Hippocampal formation (tissue), 2 donors: ENCODE measurements at places on chromosomes 12 and 14.

- no peak for DNase-seq
Observed at GRCh38 chr12:42728770-42729534, 139.4 kb upstream of the PRICKLE1 start.

DNA sequence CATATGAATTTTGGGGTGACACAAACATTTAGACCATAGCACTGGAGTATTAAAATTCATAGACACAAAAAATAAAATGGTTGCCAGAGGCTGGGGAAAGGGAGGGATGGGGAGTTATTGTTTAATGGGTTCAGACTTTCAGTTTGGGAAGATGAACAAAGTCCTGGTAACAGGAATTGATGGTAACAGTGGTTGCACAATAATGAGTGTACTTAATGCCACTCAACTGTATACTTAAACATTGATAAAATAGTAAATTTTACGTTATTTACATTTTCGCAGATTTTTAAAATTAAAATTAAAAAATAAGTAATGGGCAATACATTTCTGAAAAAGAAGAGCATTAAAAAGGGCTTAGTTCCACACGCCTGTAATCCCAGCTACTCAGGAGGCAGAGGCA lies 35.6 kb upstream of the USP15 start:
- no peak for DNase-seq

- DNase-seq, result no peak
Observed at GRCh38 chr12:49293056-49293956, 1.6 kb upstream of the PRPH start.

- DNase-seq, result no peak
Observed at GRCh38 chr12:112705037-112705632, 86.4 kb upstream of the RPH3A start.

DNA sequence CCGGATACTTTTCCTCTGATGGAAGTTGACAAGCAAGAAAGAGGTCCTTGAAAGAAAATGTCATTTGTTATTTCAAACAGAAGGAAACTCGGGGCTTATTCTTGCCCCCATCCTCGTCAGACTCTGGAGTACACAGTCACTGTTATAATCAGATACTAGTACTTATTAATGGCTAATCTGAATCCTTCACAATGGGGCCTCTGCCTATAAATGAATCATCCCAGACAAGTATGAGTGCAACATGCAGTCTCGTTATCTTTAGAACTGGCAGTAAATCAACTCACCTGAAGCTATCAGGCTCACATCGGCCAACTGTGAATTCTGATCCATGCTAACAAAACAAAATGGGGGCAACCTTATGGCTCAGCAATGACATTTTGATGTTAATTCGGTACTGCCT lies 216.7 kb downstream of the GRIN2B start:
- no peak for DNase-seq

DNA sequence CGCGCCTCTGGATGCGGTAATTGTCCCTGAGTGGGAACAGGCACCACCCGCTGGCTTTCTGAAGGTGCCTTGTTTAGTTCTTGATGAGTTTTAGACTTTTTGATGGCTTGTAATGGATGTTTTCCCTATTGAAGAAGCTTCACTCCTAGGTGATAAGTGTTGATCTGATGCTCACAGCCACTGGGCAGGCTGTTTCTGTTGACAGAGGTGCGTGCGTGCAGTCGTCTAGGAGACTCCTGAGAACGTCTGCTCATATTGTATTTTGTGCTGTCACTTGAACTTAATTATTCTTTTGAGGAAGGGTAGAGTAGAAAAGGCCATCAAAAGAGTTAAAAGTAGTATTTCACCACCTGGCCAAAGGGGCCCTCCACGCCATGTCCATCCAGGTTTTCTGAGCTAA lies 70.5 kb downstream of the EP400 start:
- no peak for DNase-seq

DNA sequence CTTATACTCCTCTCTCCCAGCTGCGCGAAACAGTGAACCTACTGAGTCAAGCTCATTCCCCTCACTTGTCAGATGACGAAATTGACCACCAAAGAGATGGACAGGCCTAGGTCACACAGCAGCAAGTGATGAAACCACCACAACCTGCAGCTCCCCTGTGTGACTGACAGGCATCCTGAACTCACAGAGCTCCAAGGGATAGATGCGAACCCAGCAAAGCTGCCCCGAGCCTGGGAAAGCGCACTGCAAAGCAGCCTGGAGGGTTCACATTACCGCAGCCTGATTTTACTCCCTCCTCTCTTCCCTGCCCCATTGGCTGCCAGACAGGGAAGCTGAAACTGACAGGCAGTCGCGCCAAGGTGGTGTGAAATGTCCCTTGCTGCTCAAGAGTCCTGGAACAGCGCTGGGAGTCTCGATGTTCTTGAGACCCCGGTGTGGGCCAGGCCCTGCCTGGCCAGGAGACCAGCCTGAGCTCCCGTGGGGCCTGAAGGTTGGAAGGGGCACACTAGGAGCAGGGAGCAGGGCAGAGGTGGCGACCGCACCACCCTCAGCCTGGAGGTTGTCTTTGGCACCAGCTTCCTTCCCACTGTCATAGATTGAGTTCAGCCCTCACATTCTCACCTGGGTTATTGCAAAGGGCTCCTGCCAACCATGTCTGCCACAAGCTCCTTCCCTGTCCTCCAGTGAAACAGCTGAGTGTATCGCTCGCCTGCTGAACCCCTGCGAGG lies 36.3 kb downstream of the SNRNP35 start:
- DNase-seq, result no peak

DNA sequence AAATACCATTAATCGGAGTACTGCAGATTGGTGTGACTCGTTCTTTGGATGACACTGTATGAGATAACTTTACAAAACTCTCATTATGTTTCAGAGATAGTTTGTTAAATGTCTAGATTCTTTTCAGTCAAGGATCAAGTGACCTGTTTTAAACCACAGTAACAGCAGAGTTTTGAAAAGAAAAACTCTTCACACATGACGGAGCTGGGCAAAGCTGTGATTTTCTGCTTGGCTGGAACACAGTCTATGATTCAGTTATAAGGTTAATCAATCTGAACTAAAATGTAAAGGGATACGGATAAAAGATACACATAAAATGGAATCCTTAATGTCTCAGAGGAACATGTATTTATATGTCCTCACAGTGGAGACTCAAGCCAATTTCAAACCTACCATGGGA lies 573.2 kb downstream of the PRKD1 start:
- no peak for DNase-seq

GRCh38 chr12:97939156-97939555 lies 476.6 kb downstream of the RMST start:
- no peak for DNase-seq

DNA sequence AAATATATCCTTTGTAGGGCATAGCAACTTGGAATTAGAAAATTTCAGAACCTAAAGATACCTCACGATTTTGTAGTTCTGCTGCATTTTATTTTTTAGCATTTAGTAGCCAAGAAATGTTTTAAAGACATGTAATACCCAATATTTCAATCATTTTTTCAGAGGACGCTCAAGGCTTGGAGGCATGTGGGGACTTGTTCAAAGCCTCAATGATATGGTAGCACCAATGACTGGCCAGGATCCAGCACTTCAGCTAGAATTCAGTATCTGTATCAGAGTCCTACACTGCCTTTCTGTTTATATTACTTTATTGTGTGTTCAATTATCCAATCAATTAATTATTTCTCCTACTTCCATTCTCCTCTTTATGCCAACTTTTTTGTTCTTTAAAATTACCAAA lies 154.8 kb upstream of the NEDD1 start:
- no peak for DNase-seq

DNA sequence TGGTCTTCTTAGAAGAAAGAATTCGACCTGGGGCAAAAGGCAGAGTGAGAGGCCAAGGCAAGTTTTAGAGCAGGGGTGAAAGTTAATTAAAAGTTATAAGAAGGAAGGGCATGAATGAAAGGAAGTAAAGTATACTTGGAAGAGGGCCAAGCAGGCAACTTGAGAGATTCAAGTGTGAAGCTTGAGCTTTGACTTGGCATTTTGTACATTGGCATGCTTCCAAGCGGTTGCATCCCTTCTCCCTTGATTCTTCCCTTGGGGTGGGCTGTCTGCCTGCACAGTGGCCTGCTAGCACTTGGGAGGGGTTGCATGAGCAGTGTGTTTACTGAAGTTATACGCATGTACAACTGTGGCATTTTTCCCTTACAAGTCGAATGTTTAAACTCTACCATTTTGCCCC lies 74.8 kb upstream of the MGAT4C start:
- DNase-seq, result no peak

GRCh38 chr14:85319998-85320630 lies 209.8 kb upstream of the FLRT2 start:
- DNase-seq, result no peak

DNA sequence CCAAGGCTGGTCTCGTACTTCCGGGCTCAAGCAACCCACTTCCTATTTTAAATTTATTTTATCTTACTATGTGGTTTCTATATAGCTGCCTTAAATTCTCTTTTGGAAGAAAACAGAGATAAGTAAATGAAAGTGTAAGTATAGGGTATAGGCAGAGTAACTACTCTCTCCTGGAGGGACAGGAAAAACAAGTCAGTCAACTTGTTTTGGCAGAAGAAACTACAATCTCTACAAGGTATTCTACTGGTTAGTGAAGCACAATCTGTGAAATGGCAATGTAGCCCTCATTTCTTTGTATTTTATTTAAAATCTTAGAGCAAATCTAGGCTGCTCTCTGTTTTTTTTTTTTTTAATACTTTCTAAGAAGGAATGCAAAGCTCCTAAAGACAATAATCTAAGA lies 55.4 kb downstream of the UBR7 start:
- no peak for DNase-seq

DNA sequence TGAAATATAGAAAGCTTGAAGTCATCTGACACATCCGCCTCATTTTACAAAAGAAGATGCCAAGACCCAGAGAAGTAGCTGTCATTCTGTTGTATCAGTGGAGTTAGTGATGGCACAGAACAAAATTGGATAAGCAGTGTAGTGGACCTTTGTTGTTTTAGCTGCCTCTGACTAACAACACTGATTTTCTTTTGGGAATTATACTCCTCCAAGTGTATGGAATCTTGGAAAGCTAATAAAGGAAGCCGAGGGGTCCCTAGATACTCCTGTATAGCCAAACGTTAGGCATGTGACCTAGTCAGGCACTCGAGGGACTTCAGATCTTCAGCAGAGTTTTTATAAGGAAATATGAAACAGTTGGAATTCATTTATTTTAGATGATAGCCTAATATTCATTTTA lies 94.5 kb downstream of the OTOGL start:
- no peak for DNase-seq

DNA sequence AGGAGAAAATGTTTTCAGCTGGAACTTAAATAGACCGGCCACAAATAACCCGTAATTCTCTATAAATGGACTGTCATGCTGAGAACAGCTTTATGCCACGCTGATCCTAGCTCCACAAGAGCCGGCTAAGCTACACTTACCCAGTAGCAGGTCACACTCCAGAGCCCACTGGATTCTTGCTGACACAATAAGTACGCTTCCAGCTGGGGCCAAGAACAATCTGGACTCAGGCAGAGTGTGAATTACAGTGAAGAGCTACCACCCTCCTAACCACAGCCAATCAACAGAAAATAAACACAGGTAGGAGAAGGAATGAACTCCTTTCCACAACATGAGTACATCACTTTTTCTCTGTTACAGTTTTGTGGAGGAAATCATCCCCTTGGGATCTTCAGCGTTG lies 531.3 kb downstream of the GALC start:
- DNase-seq, result no peak

GRCh38 chr12:18261273-18261672 lies at the start of gene PIK3C2G:
Gene PIK3C2G (plus strand): TSS chr12:18261518. CDS start chr12:18282082, 20,564 bp downstream.
- DNase-seq, result no peak

DNA sequence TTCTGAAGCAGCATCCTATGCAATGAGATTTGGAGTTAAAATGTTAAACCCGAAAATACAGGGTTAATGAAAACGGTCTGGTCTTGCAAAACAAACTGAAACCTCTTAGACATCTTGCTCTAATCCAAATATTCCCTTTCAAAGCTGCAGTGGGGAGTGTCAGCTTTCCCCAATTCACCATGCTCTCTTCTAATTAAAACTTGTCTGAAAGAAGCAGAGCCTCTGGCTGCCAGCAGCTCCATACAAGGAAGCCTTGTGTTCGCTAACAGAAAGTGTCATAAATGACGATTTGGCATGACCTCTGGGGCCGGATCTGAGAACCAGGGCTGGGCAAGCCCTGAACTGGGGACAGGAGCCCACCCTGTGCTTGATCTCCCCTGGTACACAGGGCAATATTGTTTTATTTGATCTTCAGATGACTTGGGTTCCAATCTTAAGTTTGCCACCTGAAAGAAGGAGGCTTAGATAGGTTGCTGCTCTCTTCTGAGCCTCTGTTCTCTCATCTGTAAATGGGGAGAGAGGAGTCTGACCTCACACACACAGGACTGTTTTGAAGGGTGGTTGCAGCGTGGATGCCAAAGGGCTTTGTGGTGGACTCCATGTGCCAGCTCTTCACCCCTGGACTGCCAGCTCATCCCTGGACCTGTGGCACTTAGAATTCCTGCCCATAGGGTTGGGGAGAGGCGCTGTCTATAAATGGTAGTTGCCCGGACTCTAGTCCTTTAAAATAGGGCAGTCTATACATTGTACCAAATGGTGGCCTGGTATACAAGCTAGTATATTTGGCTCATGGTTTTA lies 7.8 kb downstream of the KMT5A start:
- peak; percentile 26 for DNase-seq

DNA sequence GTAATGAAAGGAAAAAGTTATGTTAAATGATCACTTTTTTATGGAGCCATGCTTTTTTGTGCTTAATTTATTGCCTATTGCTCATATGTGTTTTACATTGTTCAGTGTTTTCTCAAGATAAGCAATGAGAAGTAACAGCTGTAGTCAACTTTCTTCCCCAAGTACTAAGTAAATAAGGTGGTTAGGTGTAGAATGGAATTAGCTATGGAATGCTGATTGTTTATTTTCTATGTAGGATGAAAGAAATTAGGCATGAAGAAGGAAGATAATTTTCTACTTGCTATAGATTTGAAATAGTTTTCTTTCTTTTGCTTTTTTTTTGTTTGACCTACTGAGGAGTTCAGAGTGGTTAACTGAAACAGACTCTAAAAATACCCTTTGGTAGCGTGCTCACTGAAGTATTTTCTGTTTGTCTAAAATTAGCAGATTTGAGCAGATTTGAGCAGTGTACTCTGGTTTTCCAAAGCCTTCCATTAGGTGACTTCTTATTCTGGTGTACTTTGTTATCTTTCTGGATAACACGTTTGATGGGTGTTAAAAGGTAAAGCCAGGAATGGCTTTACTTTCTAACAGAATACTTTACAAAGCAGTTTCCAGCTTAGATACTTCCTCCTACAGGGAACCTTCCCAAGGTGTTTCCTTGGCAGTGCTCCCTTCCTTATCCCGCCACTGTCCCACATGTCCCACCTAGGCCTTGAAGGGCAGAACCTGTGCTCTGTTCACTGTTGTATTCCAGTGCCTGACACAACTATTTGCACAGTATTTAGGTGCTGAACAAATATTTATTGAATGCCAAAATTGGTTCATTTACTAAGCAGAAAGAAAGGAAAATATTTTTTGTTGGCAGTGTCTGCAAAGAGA lies 56.0 kb downstream of the RASSF3 start:
- no peak for DNase-seq

DNA sequence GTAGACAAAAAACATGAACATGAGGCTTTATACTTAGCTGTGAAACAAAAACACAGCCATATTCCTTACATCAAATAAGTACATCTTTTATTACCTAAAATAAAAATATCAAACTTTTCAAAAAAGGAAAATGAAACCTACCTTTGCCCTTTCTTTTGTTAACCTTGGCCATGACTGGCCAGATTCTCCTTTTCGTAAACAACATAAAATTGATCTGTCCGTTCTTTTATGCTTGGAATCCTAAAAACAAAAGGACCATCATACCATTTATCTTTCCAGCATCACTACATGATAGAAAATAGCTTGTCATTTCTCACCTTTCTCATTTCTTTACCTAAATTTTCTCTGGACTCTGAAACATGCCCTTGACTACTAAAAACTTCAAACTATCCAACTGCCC lies 16.5 kb downstream of the PTGES3 start:
- DNase-seq, result no peak
